ENCODE measurements at places on chromosomes 13 and 19.
A peak's percentile ranks its signal among the peaks of the same experiment; 100 is the strongest.

DNA sequence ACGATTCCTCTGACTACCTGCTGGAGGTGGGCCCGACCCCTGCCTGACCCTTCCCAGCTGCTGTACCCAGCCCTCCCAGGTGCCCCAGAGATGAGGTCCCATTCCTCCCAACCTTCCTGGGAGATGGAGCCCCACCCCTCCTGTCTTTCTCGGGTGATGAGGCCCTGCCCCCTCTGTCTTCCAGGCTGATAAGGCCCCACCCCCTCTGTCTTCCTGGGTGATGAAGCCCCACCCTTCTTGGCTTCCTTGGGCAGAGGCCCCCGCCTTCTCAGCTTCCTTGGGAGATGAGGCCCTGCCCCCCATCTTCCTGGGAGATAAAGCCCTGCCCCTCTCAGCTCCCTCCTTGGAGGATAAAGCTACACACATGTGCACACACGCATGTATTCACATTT, 47.9 kb downstream of the CERS4 start:
- no peak for DNase-seq

- DNase-seq, result no peak
Measured at GRCh38 chr13:42883142-42883541, 101.8 kb downstream of the FAM216B start.

DNA sequence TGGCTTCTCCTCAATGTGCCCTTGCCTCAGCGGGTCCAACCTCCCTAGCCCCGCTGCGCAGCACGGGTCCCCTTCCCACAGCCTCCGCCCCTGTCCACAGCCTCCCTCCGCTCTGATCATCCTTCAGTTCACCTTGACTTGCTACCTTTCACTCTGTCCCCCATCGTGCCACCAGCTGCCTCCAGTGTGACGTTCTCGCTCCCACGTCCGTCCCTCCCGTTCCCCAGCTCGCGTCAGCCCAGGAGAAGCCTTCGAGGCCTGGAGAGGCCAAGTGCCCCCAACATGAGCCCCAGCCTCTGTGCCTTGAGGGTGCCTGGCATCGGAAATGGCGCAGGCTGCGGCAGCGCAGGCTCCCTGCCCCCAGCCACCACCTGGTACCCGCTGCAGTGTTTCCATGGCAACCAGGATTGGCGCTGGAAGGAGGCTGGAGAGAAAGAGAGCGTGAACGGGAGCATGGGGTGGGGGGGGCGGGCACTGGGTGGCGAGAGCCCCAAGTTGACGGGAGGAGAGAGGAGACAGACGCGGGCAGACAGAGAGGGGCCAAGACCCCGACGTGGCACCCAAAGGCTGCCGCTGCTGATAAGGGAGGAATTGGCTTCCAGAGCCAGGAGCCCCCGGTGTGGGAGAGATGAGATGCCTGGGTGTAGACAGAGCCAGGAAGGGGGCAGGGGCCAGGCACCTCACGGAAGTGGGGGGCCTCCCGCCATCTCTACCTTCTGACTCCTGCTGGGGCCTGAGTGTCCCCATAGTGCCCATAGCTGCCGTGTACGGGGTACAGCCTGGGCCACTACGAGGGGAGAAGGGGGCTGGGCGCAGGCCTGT, 844 bp upstream of the ASPDH start:
- DNase-seq, result no peak

DNA sequence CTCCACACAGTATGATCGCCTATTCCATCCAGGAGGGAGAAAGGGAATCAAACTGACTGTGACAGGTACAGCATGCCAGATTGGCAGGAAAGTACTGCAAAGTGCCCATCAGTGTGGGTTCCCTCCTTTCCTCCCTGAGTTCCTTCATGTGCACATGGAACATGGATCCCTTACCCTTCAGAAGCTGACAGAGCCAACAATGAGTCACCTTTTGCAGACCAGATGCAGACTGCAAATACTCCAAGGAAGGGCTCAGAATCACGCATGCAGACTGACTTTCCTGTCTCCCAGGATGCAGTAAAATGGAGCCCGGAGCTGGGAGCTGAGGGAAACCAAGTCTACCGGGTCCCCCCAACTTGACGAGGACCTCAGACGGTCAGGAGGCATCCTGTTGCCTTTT, 41.8 kb downstream of the SACS start:
- DNase-seq, result no peak

DNA sequence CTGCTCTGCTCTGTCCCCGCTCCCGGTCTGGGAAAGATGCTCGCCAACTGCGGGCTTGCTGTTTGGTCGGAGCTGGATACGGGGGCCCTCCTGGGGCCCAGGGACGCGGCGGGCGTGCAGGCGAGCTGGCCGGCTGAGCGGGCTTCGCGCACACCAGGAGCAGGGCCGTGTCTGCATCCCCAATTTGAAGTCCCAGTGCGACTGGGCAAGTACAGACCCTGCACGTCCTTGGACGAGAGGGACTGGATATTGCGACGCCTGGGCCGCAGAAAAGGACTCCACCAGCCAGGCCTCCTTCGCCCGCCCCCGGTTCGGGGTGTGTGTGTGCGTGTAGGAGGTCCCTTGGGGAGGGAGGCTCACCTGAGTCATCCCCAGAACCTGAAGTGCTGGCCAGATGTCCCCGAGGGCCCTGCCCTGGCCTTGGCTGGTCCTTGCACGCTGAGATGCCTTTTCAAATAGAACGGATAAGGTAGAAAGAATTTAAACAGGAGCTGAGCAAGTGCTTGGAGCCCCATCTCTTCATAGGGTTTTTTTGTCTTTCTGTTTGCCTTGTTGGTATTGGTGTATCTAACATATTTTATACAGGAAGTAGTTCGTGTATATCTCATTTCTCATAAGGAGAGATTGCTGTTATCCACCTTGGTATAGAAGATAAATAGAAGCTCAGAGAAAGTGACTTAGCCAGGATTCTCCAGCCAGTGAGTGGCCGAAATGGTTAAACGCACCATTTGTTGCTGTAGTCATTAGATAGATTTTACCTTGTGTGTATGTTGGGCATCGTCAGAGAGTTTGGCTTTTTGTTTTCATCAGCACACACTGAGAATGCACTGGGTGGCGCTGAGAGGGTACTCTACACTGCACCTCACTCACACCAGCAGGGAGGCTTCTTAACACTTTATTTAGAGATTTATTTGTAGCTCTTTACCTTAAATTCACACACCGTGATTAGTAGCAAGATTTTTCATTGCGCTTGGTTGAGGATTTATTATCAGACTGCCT, 1.1 kb downstream of the NAXD start:
- peak; percentile 71 for DNase-seq

DNA sequence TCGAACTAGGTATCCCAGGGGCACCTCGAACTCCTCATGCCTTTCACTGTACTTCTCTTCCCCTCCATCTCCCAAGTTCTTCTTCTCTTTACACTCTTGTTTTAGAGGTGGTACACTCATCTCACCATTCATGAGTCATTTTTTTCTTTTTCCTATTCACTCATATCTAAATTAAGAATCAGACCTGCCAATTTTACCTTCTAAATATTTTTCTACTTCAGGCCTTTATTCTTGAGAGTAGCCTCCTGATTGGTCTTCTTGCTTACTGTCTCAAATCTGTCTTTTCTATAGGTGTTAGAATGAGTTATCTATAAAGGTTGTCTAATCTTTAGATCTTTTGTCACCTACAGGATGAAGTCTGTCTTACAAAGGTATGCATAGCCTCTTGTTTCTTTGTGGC, 20.7 kb downstream of the TDRD3 start:
- DNase-seq, result no peak

GRCh38 chr19:38726284-38726673, 18.0 kb downstream of the CAPN12 start:
- no peak for DNase-seq

DNA sequence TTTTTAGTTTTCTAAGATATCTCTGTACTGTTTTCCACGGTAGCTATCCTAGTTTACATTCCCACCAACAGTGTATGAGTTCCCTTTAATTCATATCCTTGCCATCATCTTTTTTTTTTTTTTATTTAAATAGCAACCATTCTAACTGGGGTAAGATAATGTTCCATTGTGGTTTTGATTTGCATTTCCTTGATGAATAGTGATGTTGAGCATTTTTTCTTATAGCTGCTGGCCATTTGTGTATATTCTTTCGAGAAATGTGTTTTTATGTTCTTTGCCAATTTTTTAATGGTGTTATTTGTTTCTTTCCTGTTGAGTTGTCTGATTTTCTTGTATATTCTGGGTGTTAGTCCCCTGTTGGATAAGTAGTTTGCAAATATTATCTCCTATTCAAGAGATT, 454.8 kb downstream of the DACH1 start:
- DNase-seq, result no peak

DNA sequence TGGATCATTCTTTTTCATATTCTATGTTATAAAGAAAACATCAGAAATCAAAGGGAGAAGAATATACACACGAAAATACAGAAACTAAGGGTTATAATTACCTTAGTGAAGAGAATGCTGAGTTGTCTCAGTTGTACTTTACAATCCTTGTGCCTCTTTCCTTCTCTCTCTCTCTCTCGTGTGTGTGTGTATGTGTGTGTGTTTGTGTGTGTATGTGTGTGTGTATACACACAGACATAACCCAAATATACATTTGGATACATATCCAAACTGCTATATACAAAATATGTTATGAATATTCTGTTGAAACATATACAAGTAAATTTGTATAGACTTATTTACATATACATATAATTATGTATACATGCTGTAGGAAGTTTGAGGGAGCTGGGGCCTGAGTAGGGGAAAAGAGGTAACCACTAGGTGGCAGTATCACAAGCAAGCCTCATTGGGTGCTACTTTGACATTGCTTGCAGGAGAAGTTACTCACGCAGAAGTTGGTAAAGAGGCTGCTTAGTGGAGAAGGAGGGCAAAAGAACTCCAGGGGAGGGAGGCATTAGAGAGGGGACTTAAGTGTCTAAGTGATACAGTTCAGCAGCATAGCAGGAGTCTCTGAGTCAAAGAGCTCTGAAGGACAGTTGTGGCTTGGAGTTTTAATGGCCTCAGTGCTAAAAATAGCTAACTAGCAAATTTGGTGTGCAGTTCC, 465.1 kb upstream of the PCDH20 start:
- DNase-seq, result peak; percentile 31

DNA sequence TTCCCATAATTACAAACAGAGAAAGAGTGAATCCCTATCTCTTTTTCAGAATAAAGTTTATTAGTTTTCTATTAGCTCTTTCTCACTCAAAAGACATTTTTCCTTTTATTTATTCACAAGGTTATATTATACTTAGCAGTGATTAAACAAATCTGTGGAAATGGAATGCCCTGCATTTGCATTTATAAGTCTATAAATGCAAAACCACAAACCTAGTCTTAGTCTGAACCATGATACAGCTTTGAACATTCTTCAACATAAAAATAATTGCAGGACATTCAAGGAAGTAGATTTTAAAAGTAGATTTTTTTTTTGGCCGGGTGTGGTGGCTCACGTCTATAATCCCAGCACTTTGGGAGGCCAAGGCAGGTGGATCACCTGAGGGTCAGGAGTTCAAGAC, 8.3 kb downstream of the XPO4 start:
- DNase-seq, result no peak

DNA sequence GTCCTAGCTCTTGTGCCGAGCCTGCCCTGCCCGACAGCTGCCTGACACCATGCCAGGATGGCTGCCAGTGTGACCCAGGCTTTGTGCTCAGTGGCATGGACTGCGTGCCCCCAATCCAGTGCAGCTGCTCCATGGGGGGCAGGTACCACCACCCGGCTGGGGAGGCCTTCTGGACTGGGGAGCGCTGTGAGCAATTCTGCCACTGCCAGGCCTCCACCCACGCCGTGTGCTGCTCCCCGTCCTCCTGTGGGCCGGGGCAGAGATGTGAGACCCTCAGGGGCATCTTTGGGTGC, 9.4 kb upstream of the FXYD3 start:
- no peak for DNase-seq

DNA sequence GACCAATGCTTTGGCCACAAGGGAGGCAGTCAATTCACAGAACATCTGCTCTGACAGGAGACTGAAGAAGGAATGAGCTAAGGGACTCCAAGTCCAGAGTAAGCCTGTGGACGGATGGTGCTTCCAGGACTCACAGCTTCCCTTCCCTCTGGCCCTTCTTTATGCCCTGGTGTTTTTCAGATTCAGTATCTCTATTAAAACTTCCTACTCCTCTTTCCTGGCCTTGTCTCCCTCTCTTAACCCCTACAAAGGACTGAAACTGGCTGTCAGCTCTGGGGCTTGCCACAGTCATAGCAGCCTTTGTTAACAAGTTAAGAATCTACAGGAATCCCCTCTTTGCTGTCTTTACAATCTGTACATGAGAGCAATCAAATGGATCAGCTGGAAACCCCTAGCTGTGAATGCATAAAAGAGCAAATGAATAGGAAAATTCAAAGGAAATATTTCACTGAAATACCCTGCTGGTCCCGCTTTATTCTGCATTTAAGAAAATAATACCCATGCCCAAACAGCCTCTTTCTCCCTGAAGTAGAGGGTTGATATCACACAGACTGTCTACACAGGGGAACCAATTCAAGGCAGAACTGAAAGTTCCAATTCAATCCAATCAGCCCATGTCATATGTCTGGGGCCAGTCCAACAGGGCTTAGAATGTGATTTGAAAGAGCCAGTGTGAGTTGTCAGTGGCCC, 192.3 kb downstream of the MZT1 start:
- DNase-seq, result no peak

DNA sequence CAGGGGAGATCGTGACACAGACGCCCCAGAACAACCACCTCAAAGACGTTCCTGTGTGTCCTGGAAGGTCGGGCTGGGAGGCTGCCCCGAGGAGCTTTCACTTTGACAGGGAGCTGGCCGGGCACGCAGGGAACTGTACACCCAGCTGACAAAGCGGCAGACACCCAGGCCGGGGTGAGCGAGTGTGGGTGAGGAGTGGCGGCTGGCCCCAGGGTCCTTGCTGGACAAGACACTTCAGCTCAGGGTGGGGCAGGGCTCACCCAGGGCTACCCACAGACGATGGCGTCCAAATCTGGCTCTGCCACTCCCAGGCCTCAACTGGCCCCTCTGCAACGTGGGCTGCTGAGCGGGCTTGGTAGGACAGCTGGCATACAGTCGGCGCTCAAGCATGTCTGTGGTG, 2.0 kb downstream of the FGF22 start:
- no peak for DNase-seq

DNA sequence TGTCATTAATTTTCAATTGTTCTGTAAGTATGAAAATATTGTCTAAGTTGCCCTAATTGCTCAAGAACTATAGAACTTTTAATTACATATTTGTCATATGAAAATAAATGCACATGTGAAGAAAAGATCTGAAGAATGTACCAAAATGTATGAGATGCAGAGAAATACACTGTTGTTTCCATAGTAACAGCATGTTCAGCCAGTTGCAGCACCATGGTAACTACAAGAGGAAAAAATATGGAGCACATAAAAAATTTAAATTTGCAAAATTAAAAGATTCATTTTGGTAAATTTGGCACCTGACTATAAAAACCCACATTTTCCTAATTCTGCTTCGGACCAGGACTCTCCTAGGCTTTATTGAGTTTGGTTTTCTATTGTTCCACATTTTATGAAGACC, 1170.0 kb upstream of the MIR17HG start:
- DNase-seq, result no peak

DNA sequence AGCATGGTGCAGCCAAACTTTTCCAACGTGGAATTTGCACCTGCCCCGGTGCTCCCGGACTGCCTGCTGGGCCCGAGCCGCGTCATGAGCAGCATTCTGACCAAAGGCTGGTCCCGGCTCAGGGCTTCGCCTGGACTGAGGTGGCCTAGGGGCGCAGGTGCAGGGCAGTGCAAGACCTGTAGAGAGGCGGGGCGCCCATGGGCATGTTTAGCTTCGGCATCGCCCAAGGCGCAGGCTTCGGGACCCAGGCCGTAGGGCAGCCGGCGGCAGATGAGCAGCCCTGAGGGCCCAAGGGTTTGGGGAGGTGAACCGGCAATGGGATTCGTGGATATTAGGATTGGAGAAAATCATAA, 23.8 kb downstream of the LRFN3 start:
- DNase-seq, result no peak

- no peak for DNase-seq
Measured at GRCh38 chr13:21060338-21061028, 903 bp downstream of the LATS2 start.

GRCh38 chr19:2477141-2477710, 1.3 kb downstream of the GADD45B start:
- no peak for DNase-seq
